CD4-positive, alpha-beta T cell treated with Interleukin-15 for 4 hours (primary cell): ENCODE measurements at places on chromosomes 3 and 15.

- DNase-seq, result no peak
These were observed 3.2 kb downstream of the RTP3 start for GRCh38 chr3:46500656-46501635.

GRCh38 chr3:13370055-13370454 is 50.1 kb downstream of the NUP210 start:
- no peak for DNase-seq

GRCh38 chr3:196942915-196943277 is 568 bp upstream of the NCBP2 start:
- DNase-seq, result no peak

- DNase-seq, result no peak
These were observed at the start of gene KCNMB2 for GRCh38 chr3:178536211-178537079. KCNMB2 (plus strand) TSS chr3:178536436.

- DNase-seq, result no peak
These were observed 187.4 kb downstream of the GOLGA6L6 start for GRCh38 chr15:20353966-20354883.

- DNase-seq, result peak; percentile 25
These were observed 716 bp downstream of the SELENOS start for GRCh38 chr15:101276501-101277037.

DNA sequence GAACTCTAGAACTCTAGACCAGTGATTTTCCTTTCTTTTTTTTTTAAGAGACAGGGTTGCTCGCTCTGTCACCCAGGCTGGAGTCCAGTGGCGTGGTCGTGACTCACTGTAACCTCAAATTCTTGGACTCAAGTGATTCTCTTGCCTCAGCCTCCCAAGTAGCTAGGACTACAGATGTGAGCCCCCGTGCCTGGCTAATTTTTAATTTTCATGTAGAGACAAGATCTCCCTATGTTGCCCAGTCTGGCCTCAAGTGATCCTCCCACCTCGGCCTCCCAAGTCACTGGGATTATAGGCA is 359.6 kb downstream of the SHQ1 start:
- no peak for DNase-seq

DNA sequence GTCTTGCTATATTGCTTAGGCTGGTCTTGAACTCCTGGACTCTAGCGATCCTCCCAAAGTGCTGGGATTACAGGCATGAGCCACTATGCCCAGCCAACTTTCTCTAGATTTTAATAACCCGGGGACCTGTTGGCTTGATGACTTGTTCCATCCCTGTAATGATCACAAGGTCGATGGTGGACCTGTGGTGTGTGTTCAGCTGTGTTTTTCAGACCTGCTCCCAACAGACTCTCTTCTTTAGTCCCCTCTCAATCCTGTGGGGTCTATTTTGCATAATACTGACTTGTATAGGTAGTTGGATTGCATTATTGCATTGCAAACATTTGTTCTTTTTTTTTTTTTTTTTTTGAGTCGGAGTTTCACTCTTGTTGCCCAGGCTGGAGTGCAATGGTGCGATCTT is 1.9 kb downstream of the MAP2K1 start:
- no peak for DNase-seq

- no peak for DNase-seq
These were observed 32.3 kb downstream of the RNU5B-1 start for GRCh38 chr15:65336493-65337435.

- DNase-seq, result no peak
These were observed 87.4 kb downstream of the NUP210 start for GRCh38 chr3:13332740-13333139.

DNA sequence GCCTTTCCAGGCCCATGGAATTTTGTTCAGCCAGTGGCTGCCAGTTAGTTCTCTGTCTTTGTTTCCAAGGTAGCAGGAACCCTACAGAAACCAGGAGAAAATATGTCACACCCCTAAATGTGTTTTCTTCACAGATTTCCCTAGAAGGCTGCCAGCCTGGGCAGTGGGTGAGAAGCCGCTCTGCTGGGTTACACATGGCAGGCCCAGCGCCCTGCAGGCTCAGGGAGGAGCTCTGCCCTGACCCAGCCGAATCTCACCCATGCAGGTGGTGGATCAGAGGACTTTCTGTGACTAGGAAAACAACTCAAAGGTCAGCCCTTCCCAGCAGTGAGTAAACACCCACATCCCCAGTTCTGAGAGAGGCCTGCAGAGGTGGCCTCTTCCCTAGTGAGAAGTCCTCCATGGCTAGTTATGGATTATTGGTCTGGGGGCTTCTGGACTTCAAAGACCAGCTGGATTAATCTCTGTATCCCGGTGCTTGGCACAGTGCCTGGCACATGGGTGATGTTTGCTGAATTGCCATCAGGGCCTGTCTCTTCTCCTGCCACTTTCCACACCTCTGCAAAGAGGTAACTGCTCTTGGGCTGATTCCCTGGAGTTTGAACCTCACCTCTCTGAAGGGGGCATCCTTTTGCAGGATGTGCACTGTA is 34.7 kb upstream of the BDH1 start:
- DNase-seq, result no peak

DNA sequence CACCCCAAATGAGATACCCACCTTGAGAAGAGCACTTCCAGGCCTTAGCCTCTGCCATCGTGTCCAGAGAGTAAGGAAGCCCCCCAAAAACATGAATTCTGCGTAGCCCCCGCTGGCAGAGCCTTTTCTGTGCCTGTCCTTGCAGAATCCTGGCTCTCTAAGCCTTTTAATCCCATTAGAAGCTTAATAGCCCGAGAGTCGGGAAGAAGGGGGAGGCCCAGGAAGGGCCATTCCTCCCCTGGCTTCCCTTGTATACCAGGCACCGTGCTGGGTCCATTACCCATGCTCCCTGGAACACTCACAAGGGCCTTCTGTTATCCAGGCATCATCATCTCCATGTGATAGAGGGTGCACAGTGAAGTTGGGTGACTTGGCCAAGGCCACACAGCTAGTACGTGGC is 7.1 kb downstream of the SPTBN5 start:
- no peak for DNase-seq

DNA sequence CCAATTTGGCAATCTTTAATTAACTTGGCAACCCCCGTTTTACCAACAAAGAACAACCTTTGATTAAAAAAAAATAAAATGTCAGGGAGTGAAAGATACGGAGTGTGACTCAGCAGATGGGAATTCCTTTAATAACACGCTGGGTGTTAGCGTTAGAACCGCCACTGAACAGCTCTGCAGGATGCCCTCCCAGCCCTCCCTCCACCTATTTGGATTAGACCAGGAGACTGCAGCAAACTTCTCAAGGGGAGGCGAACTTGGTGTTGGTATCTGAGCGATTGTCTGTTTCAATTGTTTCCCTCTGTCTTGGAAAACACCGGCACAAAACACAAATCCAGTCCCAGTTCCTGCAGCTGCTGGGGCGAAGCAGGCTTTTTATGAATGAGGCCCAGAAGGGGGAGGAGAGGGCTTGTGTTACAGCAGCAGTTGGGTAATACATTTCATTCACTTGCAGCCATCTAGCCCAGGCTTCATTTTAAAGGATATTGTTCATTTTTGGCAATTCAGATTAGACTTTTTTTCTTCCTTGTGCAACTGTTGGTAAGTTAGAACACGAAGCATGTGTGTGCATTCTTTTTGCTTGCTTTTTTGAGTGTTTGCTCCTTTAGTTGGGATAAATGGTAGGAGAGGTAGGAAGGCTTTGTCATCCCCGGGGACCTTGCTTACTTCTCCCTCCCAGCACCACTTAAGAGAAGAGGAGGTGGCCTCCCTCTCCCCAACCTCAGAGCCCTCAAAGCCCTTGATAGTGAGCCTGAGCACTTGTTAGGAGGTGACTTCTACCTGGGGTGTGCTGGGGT is 152.3 kb downstream of the IGF1R start:
- no peak for DNase-seq

GRCh38 chr3:161567577-161568361 is 71.2 kb downstream of the OTOL1 start:
- no peak for DNase-seq

- peak; percentile 13 for DNase-seq
These were observed 557 bp downstream of the TFG start for GRCh38 chr3:100709842-100710260.

DNA sequence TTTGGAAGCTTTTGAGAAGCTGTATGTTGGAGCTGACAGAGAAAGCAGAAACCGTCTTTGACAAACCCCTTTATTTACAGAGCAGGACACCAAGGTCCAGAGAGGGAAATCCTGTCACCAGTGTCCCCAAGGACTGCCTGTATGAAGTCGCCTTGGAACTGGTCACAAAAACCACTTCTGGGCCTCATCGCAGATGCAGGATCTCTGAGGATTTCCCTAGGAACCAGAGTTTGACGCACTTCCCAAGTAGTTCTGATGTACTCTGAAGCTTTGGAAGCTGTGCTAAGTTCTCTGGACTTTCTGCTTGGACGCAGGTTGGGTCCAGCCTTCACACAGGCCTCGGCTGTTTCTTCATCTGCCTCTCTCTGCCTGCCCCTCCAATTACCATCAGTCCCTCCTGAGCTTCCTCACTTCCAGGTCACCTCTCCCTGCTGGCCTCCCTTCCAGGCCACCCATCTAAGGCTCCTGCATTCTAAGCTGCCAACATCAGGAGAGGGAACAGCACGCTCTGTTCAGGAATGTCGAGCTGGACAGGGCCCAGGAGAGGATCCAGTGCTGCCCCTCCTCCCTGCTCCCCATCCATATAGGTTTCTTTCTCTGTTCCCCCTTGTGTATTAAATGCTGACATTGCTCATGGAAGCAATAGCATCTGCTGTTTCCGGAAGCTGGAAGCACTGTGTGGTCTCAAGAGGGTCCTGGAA is 270.8 kb downstream of the OPA1 start:
- no peak for DNase-seq

- DNase-seq, result no peak
These were observed 39.9 kb downstream of the PPCDC start for GRCh38 chr15:75063338-75063737.

DNA sequence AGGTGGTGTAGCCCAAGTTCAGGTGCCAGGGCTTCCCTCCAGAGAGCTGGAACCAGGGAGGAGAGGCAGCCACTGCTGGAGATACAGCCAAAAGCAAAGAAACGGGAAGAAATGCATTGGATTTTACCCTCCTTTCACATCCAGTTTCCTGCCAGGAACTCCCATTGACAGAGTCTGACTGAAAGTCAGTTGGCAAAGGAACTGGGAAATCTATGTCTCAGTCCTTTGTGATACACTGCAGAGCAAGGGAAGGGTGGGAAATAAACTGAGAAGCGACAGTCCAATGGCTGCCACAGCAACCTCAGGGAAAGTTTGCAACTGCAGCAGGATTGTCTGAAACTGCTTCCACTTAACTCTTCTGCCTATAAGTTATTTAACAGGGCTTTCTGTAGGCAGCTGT is 142.6 kb downstream of the SATB1 start:
- no peak for DNase-seq

- no peak for DNase-seq
These were observed 68.6 kb downstream of the ABHD5 start for GRCh38 chr3:43759297-43759782.

GRCh38 chr3:9109568-9109914 is 139.9 kb downstream of the SRGAP3 start:
- no peak for DNase-seq

- no peak for DNase-seq
These were observed 3.2 kb downstream of the XCR1 start for GRCh38 chr3:46024131-46024530.

DNA sequence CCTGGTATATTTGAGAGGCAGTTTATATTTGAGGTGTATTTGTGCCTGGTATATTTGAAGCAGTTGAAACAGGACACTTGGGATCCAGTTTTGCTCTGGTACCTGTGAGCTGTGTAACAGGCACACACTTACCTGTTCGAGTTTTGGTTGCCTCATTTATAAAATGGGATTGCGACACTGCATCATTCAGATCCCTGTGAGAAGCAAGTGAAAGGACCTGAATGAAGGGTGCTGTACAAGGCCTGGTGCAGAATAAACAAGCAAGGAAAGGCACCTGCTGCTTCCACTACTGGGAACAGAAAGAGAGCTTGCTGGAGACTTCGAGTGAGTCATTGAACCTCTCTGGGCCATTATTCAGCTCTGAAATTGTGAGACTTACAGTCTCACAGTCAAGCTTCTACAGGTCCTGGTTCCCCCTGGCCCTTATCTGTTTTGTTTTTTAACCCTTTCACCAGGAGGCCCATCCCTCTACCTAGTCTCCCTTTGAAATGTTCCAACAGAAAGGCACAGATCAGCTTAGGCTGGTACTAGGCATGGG is 11.5 kb downstream of the FETUB start:
- no peak for DNase-seq

DNA sequence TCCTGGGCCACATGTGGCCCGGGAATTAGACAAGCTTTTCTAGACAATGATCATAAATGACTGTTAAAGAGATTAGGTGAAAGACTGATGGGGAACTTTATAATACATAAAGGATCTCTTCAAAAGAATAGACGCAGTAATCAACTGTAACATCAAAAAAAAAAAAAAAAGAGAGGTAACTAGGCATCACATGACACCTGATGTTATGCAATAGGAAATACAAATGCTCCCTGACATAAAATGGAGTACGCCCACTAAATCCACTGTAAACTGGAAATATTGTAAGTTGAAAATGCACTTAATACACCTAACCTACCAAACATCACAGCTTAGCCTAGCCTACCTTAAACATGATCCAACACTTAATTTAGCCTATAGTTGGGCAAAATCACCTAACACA is 27.2 kb downstream of the GSK3B start:
- DNase-seq, result no peak

GRCh38 chr3:8623741-8624140 is 20.9 kb downstream of the SSUH2 start:
- DNase-seq, result no peak

- no peak for DNase-seq
These were observed 112.9 kb downstream of the CORO2B start for GRCh38 chr15:68691705-68692104.

GRCh38 chr3:100602506-100603444 is 6.6 kb upstream of the ADGRG7 start:
- no peak for DNase-seq

DNA sequence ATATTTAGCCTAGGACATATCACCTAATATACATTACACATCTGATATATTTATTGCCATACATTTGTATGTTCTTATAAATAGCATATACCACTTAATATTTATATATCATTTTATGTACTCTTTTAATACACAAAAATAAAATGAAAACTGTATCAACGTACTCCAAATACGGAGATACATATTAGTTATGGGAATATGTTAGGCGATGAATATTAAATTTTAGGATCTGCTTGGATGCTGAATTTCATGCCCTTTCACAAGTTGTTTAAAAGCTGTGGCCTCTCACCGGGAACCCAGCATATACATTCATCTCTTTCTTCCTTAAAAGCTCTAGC is 50.6 kb downstream of the ZIC4 start:
- no peak for DNase-seq

DNA sequence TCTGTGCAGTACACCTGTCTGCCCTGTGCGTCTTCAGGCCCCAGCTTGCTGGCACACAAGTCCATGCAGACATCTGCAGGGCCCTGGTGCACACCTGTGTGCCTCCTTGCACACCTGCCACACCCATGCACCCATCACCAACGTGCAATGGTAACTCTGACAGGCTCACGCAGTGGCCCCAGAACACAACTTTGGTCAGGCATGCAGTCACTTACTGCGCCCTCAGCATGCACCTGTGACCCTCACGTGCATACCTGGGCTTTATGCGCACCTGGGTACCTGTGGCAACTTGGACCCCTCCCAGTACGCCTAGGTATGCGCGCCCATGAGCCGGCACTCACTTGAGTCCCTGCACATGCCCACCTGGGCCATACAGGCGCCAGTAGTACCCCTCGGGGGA is 1.7 kb downstream of the PLXND1 start:
- DNase-seq, result no peak
